ENCODE measurements at places on chromosomes 1 and 21.
A peak's percentile ranks its signal among the peaks of the same experiment; 100 is the strongest.

- no peak for DNase-seq
Measured at GRCh38 chr1:166122873-166123466, 43.8 kb downstream of the FAM78B start.

DNA sequence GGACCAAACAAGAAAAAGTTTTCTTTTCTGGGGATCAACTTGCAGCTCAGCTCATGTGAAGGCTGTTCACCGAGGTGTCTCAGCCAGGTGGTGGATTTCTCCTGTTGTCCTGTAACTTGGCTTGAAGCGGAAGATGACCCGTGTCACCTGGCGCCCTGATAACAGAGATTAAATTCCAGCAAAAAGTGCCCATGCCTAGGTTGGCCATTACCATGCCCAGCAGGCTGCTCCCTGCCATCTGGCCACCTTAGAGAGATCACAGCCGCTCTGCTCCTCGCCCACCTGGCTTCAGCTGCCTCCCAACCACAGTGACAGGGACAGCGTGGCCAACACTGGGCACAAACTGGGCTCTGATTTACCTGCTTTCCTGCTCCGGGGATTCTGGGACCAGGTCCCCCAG lies 149.5 kb downstream of the ZBTB18 start:
- DNase-seq, result no peak

- no peak for DNase-seq
Measured at GRCh38 chr1:29532751-29533150, 296.4 kb downstream of the PTPRU start.

DNA sequence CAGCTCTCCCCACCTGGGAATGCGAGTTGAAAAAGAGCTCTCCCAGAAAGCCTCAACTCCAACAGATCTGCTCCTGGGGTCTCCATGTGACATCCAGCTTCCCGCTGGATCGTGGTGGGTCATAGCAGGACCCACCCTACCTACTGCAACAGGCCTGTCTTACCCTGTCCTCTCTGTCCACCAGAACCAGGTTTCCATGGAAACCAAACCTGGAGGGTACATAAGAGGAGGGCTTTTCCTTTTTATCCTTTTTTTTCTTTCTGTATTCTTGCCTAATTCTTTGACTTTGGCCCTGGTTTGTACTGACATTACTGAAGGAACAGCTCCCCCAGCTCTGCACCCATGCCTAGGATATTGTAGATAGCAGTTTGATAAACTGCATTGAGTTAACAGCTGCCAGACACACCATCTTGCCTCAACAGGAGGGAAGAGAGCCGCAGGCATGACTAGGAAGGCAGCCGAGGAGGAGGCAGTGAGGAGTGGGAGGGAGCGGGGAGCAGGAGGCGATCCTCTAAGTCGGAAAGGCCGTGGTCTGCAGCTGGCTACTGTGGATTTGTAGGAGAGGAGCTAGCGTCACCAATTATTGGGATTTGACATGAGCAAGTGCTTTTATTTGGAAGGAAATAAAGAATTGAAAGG lies 9.7 kb upstream of the FMOD start:
- DNase-seq, result no peak

DNA sequence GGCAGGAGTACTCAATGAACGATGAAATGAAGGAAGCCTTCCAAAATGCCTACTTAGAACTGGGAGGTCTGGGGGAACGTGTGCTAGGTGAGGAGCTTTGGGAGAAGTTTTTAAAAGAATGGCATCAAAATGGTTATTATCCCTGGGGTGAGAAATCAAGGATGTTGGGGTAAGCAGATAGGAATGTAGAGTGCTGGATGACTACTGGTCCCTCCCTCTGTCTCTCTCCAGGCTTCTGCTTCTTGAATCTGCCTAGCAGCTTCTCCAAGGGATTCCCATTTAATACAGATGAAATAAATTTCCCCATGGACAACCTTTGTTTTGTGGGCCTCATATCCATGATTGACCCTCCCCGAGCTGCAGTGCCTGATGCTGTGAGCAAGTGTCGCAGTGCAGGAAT lies 19.0 kb upstream of the CASQ1 start:
- DNase-seq, result no peak

GRCh38 chr1:65180977-65181376 lies 33.0 kb downstream of the AK4 start:
- DNase-seq, result no peak

DNA sequence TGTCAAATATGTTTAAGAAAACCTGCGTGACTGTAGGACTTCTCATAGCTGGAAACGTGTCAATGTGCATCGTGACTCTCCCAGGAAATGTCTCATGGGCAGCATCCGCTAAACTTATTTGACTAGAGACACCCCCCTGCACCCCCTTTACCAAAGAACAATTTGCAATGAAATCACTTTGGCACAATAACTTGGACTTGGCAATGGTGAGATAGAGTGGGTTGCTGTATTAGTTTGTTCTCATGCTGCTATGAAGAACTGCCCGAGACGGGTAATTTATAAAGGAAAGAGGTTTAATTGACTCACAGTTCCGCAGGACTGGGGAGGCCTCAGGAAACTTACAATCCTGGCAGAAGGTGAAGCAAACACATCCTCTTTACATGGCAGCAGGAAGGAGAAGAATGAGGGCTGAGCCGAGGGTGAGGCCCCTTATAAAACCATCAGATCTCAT lies 13.8 kb downstream of the CLDN14 start:
- DNase-seq, result no peak

DNA sequence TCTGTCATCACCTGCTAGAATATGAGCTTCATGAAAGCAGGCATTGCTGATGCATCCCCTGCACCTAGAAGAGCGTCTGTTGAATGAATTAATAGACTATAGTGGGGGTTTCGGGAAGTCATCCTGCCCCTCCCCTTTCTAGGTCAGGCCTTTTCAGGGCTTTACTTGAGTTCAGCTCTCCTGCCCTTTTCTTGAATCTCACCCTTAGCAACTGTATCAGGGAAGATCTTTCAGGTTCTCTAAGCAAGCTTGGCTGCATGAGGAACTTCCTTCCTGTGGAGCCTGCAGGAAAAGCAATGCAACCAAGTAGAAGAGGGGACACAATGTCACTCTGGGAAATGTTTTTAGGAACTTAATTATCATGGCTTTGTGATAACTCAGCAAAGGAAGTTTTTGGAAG lies 27.2 kb upstream of the KIAA0040 start:
- no peak for DNase-seq

DNA sequence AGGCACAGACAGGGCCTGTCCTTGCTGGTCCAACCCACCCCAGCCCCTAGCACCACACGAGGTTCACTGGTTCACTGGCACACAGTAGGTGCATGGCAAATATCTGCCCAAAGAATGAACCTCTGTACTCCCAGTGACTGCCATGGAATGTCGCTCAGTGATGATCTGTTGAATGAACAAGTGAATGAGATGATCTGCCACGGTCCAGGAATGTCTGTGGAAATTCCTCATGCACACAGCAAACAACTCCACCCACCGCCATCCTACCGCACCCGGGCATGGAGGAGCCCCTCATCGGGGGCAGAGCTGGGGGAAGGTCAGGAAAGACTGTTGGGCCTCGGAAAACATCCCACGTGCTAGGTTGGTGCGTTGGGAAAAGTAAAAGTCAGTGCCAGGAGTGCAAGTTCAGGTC lies 1.7 kb downstream of the HSPG2 start:
- no peak for DNase-seq

DNA sequence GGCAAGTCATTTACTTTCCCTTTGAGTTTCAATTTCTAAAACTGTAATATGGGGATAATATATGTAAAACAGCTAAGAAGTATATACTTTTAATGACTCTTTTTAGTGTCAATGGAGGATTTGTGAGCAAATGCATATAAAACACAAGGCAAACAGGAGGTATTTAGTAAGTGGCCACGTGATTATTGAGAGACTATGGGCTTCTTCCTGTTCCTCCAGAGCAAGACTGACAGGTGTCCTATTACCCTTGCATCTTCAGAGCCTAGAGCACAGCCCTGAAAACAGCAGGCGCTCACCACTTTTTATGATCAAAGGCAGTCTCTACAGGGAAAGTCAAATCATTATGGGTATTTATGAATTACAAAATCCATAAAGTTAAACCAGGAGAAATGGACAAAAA lies 941 bp upstream of the ROR1 start:
- DNase-seq, result no peak

DNA sequence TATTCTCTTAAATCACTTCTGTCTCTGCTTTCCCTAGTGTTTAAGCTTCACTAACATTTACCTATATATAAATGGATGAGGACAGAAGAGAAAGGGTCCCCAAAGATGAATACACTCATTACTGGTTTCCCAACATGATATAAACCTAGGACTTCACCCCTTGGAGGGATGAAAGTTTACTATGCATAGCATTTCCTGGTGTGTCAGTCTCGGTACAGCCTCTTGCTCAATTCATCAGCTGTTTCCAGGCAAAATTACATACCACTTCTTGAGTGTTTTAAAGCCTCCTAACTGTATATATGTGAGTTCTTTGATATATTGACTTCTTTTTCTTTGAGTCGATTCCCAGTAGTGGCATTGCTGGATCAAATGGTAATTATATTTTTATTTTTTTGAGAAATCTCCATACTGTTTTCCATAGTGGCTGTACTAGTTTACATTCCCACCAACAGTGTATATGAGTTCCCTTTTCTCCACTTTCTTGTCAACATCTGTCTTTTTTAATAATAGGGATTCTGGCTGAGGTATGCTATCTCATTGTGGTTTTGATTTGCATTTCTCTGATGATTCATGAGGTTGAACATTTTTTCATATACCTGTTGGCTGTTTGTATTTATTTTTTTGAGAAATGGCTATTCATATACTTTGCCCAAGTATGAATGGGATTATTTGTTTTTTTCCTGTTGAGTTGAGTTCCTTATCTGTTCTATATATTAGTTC lies 259.3 kb upstream of the CACYBP start:
- DNase-seq, result no peak

DNA sequence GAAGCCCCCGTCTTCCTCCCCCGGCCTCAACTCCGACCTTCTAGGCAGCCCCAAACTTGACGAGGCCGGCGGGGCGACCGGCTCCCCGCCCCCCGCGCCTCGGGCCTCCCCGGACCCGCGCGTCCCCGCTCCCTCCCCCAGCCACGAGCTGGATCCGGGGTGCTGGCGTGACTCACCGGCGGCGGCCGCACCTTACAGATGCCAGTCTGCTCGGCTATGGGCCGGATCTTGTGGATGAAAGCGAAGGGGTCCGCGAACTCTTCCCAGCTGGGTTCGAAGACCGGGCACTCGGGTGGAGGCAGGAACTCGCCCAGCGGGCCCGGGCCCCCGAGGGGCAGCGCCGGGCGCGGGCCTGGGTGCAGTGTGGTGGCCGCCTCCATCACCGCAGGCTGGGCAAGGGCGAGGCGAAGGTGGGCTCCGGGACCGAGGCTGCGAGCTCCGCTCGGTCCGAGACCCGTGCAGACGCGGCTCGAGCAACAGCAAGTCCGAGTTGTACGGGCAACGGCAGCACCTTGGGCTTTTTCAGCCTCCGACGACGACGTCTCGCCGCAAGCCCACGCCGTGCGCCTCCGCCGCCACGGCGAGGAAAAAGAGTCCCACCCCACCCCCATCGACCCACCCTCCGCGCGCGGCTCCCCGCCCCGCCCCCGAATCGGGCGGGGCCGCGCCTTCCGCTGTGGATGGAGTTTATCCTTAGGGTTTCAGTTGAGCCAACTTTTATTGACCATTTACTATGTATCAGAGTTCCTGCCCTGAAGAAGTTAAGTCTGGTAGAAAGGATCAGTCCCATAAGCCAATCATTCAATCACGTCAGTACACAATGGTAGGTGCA lies at the start of gene KDM5B:
KDM5B (minus strand) TSS at position 496 of the 832 bp plus-strand sequence; CDS start at position 380, 116 bp downstream.
- DNase-seq, result peak; percentile 79

GRCh38 chr1:3033040-3033789 lies 11.9 kb downstream of the ACTRT2 start:
- peak; percentile 43 for DNase-seq

DNA sequence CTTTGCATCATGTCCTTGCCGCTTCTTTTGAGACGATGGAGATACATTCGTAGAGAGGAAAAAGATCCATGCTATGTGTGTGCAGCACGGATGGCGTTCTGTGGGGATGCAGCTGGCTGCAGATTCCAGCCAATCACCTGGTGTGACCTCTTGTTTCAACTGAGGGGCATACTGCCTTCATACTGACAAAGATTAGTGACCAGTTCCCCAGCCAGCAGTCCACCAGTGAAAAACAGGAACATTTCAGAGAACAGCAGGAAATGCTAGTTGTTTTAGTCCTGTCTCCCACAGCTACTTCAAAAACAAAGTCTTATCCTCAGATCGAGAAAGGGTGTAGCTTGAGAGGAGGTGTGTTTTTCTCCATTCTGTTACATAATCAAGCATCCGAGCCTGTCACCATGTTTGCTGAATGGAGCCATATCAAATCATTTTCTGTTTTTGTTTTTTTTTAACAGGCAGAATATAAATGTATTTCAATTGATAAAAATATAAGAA lies 255.7 kb upstream of the FMN2 start:
- DNase-seq, result no peak

GRCh38 chr1:14851760-14852159 lies 253.3 kb downstream of the KAZN start:
- DNase-seq, result no peak

DNA sequence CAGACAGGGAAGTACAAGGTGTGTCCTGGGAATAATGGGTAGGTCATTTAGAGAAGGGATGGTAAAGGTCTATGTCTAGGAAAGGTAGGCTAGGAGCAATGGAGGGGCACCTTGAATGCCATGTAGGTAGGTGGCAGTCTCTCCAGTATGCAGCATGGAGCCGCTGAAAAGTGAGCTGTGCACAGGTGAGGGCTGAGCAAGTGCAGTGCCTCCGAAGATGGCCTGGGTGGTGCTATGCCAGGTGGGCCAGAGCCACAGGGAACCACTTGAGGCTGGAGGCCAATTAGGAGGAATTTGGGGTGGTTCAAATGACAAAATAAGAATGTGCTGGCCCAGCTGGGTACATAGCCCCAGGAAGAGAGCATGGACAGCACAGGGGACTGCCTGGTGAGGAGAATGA lies 25.0 kb downstream of the RNU5D-1 start:
- DNase-seq, result no peak

- no peak for DNase-seq
Measured at GRCh38 chr1:211739671-211740411, 64.4 kb upstream of the NEK2 start.

- DNase-seq, result no peak
Measured at GRCh38 chr1:58739856-58740466, 40.1 kb upstream of the MYSM1 start.

DNA sequence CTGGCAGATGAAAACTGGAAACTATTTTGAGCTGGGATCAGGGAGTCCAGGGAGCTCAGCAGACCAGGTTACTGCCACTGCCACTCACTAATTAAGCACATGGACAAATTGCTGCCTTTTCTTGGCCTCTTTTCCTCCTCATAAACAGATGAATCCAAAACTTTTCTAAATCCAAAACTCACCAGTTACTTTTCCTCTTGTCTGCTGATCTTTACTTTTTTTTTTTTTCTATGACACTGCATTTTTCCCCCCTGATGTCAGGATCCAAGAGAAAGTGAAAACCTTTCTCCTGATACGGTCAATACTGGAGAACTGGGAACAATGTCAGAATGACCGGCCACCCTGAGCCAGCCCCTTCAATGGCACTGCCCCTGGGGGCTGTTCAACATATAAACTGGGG lies 405.8 kb downstream of the DUSP10 start:
- no peak for DNase-seq

GRCh38 chr21:44615911-44616590 lies 4.2 kb downstream of the KRTAP10-8 start:
- DNase-seq, result no peak

- no peak for DNase-seq
Measured at GRCh38 chr21:25791319-25791718, 56.5 kb downstream of the GABPA start.

- no peak for DNase-seq
Measured at GRCh38 chr1:78005755-78006154, 1.0 kb downstream of the DNAJB4 start.

All from activated CD8-positive, alpha-beta memory T cell treated with anti-CD3 and anti-CD28 coated beads, Interleukin-2, amount 50 U/mL, for 4 hours (primary cell).